ENCODE measurements at places on chromosomes 16 and 17. TPM values are rescaled to one million over a fixed set of nuclear protein-coding genes. Genes with fewer than 3 reads are reported as not detected.

GRCh38 chr16:85833219-85833920, 33.9 kb downstream of the COX4I1 start:
- no peaks in the 10 kb centered on the region for H3K27me3 ChIP-seq
- no peak overlapping the region for H3K27ac ChIP-seq
- H3K36me3 ChIP-seq = no peaks in the 10 kb centered on the region
- H3K4me1 ChIP-seq = no peaks in the 10 kb centered on the region
- no peak overlapping the region for H3K4me3 ChIP-seq

CACNG4 gene
- not detected for total RNA-seq

- peaks cover 9% of the 10 kb centered on the region for H3K4me1 ChIP-seq
- H3K27me3 ChIP-seq = no peaks in the 10 kb centered on the region
- peak; percentile 25 for DNase-seq
- peak overlapping the region; percentile 21 for H3K27ac ChIP-seq
Measured at GRCh38 chr16:16150117-16150877, 73.0 kb downstream of the ABCC6 start.

NTN3 gene
- not detected for total RNA-seq

GRCh38 chr17:46922487-46922803, 515 bp upstream of the GOSR2 start:
- H3K27ac ChIP-seq = peak overlapping the region; percentile 94
- H3K4me3 ChIP-seq = peak overlapping the region; percentile 78
- no peaks in the 10 kb centered on the region for H3K4me1 ChIP-seq
- no peaks in the 10 kb centered on the region for H3K27me3 ChIP-seq
- no peak for DNase-seq

GRCh38 chr16:2930236-2930635, 18.5 kb downstream of the FLYWCH1 start:
- no peak overlapping the region for H3K27ac ChIP-seq
- no peak for DNase-seq
- H3K4me3 ChIP-seq = no peak overlapping the region
- H3K36me3 ChIP-seq = no peaks in the 10 kb centered on the region
- H3K27me3 ChIP-seq = no peaks in the 10 kb centered on the region
- H3K4me1 ChIP-seq = no peaks in the 10 kb centered on the region

DNA sequence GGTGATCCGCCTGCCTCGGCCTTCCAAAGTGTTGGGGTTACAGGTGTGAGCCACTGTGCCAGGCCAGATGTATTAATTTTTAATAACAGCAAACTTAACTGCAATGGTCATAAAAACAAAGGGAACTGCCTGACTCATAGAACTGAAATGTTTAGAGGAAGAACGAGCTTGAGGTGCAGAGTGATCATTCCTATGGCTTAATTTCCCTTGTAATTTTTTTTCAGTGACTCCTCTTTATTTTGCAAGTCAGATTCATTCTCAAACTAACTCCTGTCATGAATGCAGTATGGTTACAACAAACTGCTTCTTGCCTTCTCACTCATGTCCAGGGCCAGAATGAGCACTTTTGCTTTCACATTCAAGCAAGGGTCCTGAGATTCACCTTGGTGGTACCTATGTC, 231.3 kb downstream of the HAPSTR1 start:
- DNase-seq = no peak
- H3K4me1 ChIP-seq = no peaks in the 10 kb centered on the region
- no peak overlapping the region for H3K27ac ChIP-seq
- no peaks in the 10 kb centered on the region for H3K27me3 ChIP-seq

DNA sequence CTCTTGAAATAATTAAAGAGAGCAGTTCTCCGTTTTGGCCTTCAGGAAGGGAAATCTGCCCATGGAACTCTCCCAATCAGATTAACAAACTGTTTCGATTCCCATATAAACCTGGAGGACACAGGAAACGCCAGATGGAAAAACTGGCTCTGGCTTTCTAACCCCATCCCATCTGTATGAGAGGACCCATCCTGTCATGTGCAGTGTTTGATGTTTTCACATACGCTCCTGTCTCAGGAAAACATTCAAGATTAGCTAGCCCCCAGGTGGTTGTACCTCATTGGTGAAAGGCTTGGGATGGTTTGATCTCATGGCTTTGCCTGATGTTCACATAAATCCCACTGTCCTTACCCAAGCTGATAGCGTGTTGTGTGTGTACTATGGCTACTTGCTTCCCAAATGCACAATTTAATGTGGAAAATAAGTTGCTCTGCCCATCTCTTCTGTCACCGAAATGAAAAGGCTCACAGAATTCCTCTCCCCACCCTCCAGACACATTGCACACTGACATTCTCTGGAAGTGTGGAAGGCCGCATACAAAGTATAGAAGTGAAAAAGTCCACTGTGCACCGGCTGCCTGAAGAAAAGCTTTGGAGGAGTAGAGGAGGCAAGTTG, 18.2 kb upstream of the ERN1 start:
- H3K36me3 ChIP-seq = no peaks in the 10 kb centered on the region
- no peak overlapping the region for H3K4me3 ChIP-seq
- DNase-seq = no peak
- H3K27ac ChIP-seq = peak overlapping the region; percentile 94
- H3K27me3 ChIP-seq = no peaks in the 10 kb centered on the region

KRTAP16-1 gene
- not detected for total RNA-seq

DNA sequence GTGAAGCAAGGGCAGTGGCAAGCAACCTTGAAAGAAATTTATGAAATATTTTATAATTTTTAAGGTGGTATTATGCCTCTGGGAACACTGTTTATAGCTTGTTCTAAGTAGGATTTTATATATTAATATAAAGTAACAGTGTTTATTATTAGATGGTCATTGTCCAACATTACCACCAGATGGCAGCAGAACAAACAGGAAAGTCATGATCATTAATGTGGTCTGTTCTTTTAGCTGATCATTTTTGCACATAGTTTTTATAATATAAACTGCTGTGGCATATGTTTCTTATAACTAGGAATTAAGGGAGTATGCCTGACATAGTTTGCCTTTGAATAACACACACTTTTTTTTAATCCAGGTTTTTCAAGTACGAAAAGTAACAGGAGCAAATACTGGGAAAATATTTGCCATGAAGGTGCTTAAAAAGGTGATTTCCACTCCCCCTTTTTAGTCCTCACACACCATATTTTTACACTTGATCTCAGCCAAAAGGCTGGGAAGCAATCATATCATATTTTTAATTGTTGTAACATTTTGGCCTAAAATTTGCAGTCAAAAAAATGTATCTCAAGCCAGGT, 21.4 kb downstream of the RPS6KB1 start:
- DNase-seq = no peak
- no peaks in the 10 kb centered on the region for H3K4me1 ChIP-seq
- H3K27me3 ChIP-seq = no peaks in the 10 kb centered on the region

GRCh38 chr16:24070851-24071250, 185.3 kb upstream of the CACNG3 start:
- no peak for DNase-seq
- no peaks in the 10 kb centered on the region for H3K4me1 ChIP-seq
- no peak overlapping the region for H3K27ac ChIP-seq
- H3K27me3 ChIP-seq = no peaks in the 10 kb centered on the region

DNA sequence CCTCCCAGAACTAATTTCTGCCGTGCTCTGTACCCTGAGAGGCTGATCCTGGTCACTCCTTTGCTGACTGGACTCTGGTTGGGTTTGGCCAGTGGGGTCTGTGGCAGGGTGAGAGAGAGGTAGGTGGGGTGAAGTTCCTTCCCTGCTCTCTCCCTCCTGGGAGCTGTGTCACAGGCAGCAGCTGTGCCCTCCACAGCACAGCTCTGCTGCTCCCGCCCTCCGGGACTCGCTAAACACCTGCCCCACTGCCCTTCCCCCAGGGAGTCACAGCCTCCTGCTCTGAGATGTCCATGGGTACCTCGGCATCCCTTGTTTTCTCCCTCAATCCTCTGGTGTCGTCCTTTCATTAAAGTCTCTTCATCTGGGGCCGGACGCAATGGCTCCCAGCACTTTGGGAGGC, 66.4 kb downstream of the SRCIN1 start:
- no peaks in the 10 kb centered on the region for H3K36me3 ChIP-seq
- H3K27me3 ChIP-seq = no peaks in the 10 kb centered on the region
- DNase-seq = no peak

KRTAP2-2 gene
- not detected for total RNA-seq

- DNase-seq = no peak
- no peaks in the 10 kb centered on the region for H3K27me3 ChIP-seq
- H3K27ac ChIP-seq = no peak overlapping the region
- no peak overlapping the region for H3K4me3 ChIP-seq
Measured at GRCh38 chr16:82187829-82188228, 17.8 kb upstream of the MPHOSPH6 start.

CA4 gene
- total RNA-seq = 4.7 TPM

- no peak overlapping the region for H3K4me3 ChIP-seq
- no peak for DNase-seq
- H3K36me3 ChIP-seq = no peaks in the 10 kb centered on the region
- no peaks in the 10 kb centered on the region for H3K4me1 ChIP-seq
- no peak overlapping the region for H3K27ac ChIP-seq
- peaks cover 15% of the 10 kb centered on the region for H3K27me3 ChIP-seq
Measured at GRCh38 chr17:34398990-34399389, 36.0 kb upstream of the CCL1 start.

TRIM65 gene
- total RNA-seq = 28.8 TPM

DNA sequence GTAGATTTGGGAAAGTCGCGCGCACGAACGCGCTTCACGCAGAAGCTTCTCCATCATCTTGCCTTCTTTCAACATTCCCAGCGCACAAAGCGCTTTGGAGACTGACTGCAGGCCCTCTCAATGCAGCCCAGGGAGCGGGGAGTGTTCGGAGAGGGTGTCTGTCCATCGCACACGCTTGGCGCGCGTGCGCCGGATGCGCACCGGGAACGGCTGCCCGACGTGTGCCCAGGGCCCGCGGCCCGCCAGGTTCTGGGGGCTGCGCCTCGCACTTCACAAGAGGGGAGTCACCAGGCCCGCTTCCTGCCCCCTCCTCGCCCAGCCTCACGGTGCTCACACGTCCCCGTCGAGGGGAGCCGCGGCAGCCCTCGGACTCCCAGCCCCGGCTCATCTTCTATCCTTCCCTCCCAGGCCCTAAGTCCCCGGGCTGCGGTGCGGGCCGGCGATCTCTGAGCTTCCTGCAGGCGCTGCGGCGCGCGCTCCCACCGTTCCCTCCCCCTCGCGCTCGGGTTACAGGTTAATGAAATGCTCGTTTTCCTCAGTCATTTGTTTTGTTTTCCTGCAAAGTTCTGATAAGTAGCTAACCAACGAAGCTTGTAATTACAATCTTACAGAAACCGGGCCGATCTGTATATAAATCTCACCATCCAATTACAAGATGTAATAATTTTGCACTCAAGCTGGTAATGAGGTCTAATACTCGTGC, 2.8 kb upstream of the IRX3 start:
- no peaks in the 10 kb centered on the region for H3K4me1 ChIP-seq
- H3K4me3 ChIP-seq = no peak overlapping the region
- no peak overlapping the region for H3K27ac ChIP-seq
- DNase-seq = no peak
- no peaks in the 10 kb centered on the region for H3K27me3 ChIP-seq

CMTM3 gene
- 54.9 TPM for total RNA-seq

GRCh38 chr17:8366231-8366630, 10.3 kb downstream of the KRABD2 start:
- H3K36me3 ChIP-seq = no peaks in the 10 kb centered on the region
- peak overlapping the region; percentile 79 for H3K27ac ChIP-seq
- no peaks in the 10 kb centered on the region for H3K4me1 ChIP-seq
- DNase-seq = no peak

- H3K27me3 ChIP-seq = no peaks in the 10 kb centered on the region
- H3K4me1 ChIP-seq = no peaks in the 10 kb centered on the region
- H3K4me3 ChIP-seq = no peak overlapping the region
- H3K27ac ChIP-seq = no peak overlapping the region
Measured at GRCh38 chr17:18916816-18917500, 35.0 kb upstream of the SLC5A10 start.

DNA sequence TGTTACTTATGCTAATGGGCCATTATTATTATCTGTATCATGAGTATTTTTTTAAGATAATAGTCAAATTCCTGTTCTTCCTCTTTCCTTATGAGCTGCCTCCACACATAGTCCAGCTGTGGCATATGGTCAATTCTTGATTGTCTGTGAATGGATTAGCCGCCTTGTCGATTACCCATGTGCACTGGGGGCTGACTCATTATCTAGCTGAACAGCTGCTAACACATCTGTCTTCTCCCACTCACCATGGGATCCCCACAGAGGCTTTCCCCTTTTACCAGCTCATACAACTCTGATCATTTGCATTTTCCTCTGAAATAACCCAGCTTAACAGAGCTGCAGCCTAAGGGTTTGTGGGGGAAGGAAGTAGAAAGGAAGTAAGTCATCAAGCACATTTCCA, 915.0 kb downstream of the CDH11 start:
- no peak for DNase-seq
- H3K36me3 ChIP-seq = no peaks in the 10 kb centered on the region
- H3K27ac ChIP-seq = no peak overlapping the region
- no peaks in the 10 kb centered on the region for H3K4me1 ChIP-seq
- H3K4me3 ChIP-seq = no peak overlapping the region

- no peak for DNase-seq
- H3K36me3 ChIP-seq = no peaks in the 10 kb centered on the region
- H3K4me3 ChIP-seq = no peak overlapping the region
- no peaks in the 10 kb centered on the region for H3K4me1 ChIP-seq
- no peaks in the 10 kb centered on the region for H3K27me3 ChIP-seq
Measured at GRCh38 chr17:72631568-72631948, 460.9 kb downstream of the SLC39A11 start.

- no peaks in the 10 kb centered on the region for H3K27me3 ChIP-seq
- no peak overlapping the region for H3K27ac ChIP-seq
- H3K36me3 ChIP-seq = no peaks in the 10 kb centered on the region
Measured at GRCh38 chr16:64866021-64866420, 255.8 kb downstream of the CDH11 start.

C16orf46 gene
- 4.3 TPM for total RNA-seq

GRCh38 chr16:51163366-51163765, 12.3 kb upstream of the SALL1 start:
- no peaks in the 10 kb centered on the region for H3K36me3 ChIP-seq
- no peak for DNase-seq
- H3K4me1 ChIP-seq = no peaks in the 10 kb centered on the region
- no peaks in the 10 kb centered on the region for H3K27me3 ChIP-seq

Measured in breast epithelium (tissue), 4 donors.